ENCODE measurements at places on chromosomes 3 and 15.

DNA sequence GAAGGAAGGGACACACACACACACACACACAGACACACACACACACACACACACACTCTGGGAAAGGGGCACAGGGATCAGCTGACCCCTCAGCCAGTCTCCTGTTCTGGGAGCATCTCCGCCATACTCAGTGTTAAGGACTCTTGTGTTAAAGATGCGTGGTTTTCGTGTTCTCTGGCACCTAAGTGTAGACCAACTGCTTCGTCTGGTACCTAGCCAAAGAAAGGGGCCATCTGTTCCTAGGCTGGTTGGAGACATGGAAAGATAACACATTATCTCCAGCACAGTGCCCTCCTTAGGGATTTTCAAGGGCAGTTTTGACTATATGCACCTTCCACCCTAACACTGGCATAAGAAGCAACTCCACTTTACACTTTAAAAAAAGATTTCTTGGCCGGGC, 65.1 kb downstream of the EPHB1 start:
- DNase-seq = no peak

DNA sequence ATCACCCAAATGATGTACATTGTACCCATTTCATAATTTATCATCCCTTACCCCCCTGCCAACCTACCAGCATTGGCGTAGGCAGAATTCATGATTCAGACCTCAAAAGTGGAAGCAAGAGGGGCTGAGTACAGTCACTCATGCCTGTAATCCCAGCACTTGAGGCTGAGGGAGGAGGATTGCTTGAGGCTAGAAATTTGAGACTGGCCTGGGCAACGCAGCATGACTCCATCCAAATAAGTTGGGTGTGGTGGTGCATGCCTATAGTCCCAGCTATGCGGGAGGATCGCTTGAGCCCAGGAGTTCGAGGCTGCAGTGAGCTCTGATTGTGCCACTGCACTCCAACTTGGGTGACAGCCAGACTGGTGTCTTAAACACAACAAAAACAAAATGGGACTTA, 10.4 kb downstream of the TTC14 start:
- DNase-seq = no peak

- DNase-seq = no peak
Measured at GRCh38 chr3:111193472-111193871, 121.9 kb downstream of the NECTIN3 start.

- no peak for DNase-seq
Measured at GRCh38 chr3:186264608-186265400, 97.2 kb downstream of the DGKG start.

DNA sequence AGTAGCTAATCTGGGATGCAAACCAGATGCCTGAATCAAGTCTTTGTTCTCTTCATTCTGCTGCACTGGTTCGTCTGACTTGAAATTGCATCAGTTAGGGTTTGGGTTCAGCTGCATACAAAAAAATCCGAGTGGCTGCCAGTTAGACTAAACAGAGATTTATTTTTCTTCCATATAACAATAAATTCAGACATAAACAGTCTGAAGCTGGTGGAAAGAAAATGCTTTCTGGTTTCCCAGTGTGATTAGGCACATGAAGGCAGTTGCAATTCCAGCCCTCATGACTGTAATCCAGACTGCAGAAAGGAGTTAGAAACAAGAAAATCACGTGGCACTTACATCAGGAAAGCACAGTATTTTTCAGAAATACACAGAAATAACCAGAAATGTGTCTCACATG, 930.7 kb downstream of the MCTP2 start:
- DNase-seq = no peak

Data from bone marrow (tissue), 2 donors.